ENCODE measurements at places on chromosomes 2 and 18.

DNA sequence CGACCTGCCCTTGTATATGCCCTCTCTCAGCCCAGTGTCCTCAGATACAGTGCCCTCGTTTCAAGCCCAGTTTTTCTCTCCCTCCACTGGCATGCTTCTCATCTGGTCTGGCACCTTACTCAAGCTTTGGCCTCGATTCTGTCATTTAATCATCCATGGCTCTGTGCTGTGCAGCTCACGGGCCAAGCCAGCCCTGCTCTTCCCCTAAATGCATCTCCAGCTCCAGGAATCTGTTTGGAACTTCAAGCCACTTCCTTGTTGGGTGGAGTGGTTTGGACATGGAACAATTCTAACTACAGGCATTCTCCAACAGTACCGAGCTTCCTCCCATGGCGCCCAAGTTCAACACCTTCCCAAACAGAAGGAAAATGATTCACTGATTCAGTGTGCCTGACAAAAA is 76.7 kb upstream of the ZNF397 start:
- no peak for DNase-seq

DNA sequence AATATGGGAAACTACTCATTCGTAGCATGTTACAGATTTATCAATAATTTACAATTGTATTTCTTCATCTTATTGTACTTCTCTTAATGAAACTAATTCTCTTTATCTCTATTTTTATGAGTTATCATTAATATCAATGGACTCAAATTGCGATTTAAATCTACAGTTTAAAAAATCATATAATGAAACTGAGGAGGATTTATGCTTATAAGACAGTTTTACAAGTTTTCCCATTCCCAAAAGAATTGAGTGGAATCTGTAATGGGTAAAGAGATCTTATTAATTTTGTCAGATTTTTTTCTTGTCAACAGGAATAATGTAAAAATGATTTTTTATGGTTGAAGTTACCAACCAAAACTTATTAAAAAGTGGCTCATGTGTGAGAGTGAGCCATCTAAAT is 468.0 kb downstream of the METTL4 start:
- no peak for DNase-seq

DNA sequence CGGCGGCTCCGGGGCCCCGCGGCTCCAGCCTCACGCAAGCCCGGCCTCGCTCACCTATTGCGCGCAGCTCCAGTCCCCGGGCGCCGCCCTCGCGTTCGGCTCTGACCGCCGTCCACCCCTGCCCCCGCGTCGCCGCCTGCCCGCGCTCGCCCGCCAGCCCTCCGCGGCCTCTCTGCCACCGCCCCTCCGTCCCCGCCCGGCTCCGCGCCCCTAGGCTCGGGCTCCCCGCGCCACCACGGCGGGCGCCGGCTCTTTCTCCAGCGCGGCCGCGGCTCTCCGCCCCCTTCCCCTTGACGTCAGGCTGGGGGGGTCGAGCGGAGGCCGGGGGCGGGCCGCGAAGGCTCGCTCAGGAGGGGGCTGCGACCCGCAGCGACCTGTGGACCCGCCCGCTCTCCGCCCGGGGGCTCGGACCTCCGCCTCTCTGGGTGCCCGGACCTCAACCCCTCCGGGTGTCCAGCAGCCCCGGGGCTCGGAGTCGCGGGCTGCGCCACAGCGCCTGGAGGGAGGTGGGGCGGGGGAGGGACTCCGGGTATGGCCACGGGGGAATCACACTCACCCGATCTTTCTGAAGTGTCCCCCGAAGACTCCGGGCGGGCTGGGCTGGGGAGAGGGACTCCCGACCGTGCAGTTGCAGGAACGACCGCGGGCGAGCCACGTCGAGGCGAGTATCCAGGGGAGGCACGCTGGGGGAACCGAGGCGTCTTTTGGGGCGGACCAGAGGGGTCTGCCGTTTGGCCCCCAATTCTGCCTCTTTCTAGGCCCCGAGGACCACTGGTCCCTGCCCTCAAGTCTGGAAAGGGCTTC is at the start of gene SEMA4C:
SEMA4C (minus strand) TSS at position 259 of the 804 bp plus-strand sequence. CDS start 2,194 bp downstream, outside the sequence.
- DNase-seq = no peak

GRCh38 chr2:211371465-211371864 is 815.1 kb downstream of the CPS1 start:
- no peak for DNase-seq

- DNase-seq = no peak
These were observed 54.5 kb upstream of the AFF3 start for GRCh38 chr2:100196786-100197494.

- no peak for DNase-seq
These were observed 2.4 kb upstream of the LDLRAD4 start for GRCh38 chr18:13216092-13216582.

GRCh38 chr2:86147793-86148192 is 41.8 kb downstream of the PTCD3 start:
- no peak for DNase-seq

DNA sequence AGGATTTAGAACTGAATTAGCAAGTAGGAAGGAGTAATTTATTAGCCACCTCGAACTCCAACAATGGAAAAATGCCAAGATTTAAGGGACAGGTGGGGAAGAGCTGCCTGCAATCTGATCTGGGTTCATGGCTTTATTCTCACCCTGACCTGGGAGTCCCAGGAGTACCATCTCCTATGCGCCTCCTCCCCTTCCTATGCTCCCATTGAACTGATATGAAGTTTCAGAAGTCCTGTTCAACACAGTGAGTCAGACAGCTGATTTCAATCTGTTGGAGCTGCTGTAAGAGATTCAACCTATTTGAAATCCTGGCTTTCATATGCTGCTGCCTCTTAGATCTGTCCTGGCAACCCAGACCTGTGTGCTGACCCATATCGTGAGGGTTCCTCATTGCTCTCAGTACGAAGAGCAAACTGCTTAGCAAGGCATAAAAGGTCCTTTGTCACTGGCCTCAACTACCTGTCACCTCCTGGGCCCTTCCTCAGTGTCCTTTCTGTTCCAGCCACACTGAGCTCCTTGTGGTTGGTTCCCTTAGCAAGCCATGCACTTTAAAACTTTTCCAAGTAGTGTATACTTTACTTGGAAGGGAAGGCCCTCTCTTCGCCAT is 15.9 kb upstream of the CD28 start:
- DNase-seq = no peak
